Urinary bladder (tissue), 4 donors: ENCODE measurements at places on chromosomes 3 and 15. TPM values are rescaled to one million over a fixed set of nuclear protein-coding genes. Genes with fewer than 3 reads are reported as not detected.

Gene LIPC
- total RNA-seq: 1.2 TPM

Gene GNAT1
- not detected for total RNA-seq

Gene ANKRD63
- total RNA-seq: not detected

Gene PCOLCE2
- total RNA-seq: 58.4 TPM

Gene PXYLP1
- 32.6 TPM for total RNA-seq

Gene KY
- 4.9 TPM for total RNA-seq

Gene ISLR
- 110 TPM for total RNA-seq

Gene BTLA
- total RNA-seq: 2.2 TPM

Gene SLC38A3
- total RNA-seq: 0.63 TPM

Gene AQP9
- 0.85 TPM for total RNA-seq

Gene MYH15
- 1.2 TPM for total RNA-seq

Gene RAD51
- total RNA-seq: 2.2 TPM

Gene ARL14
- 5.2 TPM for total RNA-seq

Gene GMPPB
- total RNA-seq: 11.3 TPM

Gene SKOR1
- 0.21 TPM for total RNA-seq

Gene ABI3BP
- 103 TPM for total RNA-seq

Gene PPP2R3A
- total RNA-seq: 28.7 TPM

Gene LRRIQ4
- total RNA-seq: not detected

Gene ADGRG7
- total RNA-seq: 0.11 TPM

Gene PLSCR1
- total RNA-seq: 97.8 TPM

Gene LYZL4
- not detected for total RNA-seq

Gene GABRR3
- total RNA-seq: 0.11 TPM

Gene ZBTB20
- 99.9 TPM for total RNA-seq

Gene STRIT1
- 1.4 TPM for total RNA-seq

Gene STRC
- 0.05 TPM for total RNA-seq

Gene TRIM71
- 0.74 TPM for total RNA-seq

Gene FSIP1
- total RNA-seq: 3.0 TPM

Gene ADCY5
- total RNA-seq: 25.1 TPM

Gene TTLL13
- total RNA-seq: not detected

Gene GOLGA8G
- total RNA-seq: not detected

Gene PP2D1
- total RNA-seq: not detected

Gene UNC13C
- 9.9 TPM for total RNA-seq

Gene GOLGA8M
- 2.1 TPM for total RNA-seq

Gene FILIP1L
- total RNA-seq: 103 TPM
